ENCODE measurements at places on chromosomes 5 and 9.
A peak's percentile ranks its signal among the peaks of the same experiment; 100 is the strongest.

- DNase-seq, result no peak
These were observed 8.7 kb upstream of the SSBP2 start for GRCh38 chr5:81759632-81760005.

DNA sequence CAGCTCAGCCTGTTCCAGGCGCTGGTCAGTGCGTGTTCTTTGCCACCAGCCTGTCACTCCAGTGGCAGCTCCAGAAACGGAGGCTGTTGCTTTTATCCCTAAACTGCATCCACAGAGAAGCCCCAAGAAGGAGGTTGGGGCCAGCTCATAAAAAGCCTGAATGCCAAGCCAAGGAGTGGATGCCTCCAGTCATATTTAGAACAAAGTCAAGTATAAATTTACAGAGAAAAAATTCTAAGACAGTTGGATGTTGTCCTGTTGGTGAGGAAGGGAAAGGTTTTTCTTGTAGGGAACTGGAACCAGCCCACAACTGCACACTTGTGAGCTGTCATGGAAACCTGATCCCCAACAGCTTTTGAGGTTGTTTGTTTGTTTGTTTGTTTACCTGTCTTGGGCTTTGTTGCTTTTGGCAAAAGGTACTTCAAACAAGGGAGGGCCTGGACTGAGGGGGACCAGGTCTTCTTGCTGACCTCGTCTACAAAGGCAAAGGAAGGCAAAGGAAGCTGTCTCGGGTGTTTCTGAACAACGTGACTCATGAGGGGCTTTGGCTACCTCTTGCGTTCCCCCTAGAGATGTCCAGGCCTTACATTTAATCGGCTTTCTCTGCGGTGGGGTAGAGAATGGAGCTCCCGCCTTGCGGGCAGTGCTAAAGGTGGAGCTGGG is 36.7 kb downstream of the OLFML2A start:
- DNase-seq, result no peak

- no peak for DNase-seq
These were observed 316.5 kb downstream of the ICE1 start for GRCh38 chr5:5738797-5739489.

DNA sequence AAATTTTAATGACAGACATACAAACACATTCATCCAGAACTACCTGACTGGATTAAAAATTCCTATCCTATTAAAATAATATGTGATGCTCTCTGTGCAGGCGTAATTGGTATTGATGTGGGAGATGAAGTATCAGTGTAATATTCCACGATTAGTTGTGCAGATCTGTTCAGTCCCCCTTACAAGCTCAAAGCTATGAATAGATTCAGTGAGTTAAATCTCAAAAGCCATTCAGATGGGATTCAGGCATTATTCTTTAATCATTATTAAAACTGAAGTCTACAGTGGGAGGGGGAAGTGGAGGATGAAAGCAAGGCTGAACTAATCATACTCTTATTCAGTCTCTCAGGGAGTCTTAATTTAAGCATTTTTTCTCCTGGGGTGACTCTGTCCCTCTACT is 855.8 kb downstream of the EFNA5 start:
- DNase-seq, result no peak

DNA sequence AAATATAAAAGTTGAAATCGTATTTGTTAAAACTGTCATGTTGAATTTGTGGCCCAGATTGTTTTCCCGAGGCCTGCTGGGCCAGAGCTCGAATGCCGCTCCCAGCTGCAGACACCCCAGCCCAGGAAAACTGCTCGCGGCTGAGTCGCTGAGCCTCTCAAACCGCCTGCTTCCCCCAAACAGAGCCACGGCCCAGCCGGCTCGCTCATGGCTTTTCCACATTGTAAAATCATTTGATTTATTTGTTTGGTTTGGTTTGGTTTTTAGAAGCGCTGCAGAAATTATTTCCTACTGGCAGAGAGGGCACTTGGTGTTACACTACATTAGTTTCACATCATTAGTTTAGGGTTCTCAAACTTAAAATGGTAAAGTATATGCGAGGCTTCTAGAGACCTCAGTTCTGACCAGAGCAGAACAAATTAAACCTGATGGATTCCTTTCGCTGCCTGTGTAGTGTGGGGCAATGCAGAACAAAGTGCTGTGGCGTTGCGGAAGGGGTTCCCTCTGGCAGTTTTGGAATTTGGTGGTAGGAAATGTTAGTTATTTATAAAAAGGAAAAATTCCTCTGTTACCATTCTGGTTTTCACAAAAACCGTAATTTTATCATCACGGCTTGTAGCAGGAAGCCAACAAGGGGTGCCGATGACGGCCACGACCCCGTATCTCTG is 156.5 kb upstream of the PITX1 start:
- no peak for DNase-seq

- no peak for DNase-seq
These were observed 15.1 kb downstream of the ABCA2 start for GRCh38 chr9:137012694-137013570.

GRCh38 chr5:90368454-90369246 is 40.9 kb downstream of the CETN3 start:
- no peak for DNase-seq

- DNase-seq, result no peak
These were observed 553.8 kb downstream of the PTPRD start for GRCh38 chr9:10059044-10059443.

DNA sequence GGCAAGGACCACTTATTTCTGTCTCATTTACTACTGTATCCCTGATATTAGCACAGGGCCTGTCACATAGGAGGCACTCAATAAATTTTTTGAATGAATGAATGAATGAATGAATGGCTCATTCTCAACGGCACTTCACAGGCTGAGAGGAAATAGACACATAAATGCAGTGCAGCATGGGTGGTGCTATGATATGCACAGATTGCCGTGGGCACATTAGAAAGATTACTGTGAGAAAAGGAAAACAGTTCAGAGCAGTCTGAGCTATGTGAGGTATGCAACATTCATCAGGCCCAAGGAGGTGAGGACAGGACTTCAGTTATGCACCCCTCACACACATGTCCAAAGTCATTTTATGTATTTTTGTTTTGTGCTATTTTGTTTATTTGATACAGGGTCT is 6.4 kb upstream of the NOL6 start:
- DNase-seq, result no peak

DNA sequence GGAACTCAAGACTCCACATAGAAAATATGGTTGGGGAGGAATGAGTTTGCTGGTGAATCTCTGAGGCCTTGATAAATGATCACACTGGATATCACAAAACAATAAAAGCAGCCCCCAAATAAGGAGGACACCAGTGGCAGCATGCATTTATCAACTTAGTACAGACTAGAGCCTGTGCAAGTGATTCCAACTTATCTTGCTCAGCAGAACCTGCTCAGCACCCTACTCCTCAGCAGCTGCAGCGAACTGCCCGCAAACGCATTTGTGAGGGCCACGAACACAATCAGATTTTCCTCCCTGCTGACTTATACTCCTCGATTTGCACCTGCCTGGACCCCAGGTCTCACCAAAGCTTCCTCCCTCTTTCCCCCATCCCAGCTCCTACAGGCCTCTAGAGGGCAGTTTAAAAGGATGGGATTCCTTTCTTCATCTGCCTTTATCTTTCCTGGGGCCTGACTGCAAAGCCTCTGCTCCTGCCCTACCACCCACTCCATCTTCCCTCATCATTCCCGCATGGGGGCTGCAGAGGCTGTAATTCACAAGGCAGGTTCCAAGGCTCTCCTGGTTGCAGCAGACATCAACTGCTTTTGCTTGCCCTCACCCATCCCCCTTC is 41.2 kb downstream of the ANKS6 start:
- no peak for DNase-seq

GRCh38 chr5:126863402-126863801 is 86.5 kb downstream of the LMNB1 start:
- DNase-seq, result no peak

GRCh38 chr5:125549322-125549911 is 803.0 kb upstream of the ZNF608 start:
- DNase-seq, result no peak

DNA sequence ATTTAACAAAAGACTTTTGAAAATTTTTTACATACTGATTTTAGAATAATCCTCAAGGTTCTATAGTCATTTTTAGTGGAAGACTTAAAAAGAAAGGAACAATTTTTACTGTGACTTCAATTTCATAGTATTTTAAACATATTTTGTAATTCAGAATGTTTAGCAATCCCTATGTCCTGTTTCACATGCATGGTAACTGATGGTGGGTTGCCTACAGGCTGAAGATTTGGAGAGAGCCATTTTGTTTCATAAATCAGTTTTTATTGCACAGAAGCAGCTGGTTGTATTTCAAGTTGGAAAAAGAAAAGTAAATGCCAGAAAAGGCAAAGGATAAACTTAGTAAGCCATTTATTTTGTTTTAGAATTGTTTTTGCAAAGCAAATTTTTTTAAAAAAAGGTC is 24.0 kb downstream of the STARD4 start:
- no peak for DNase-seq

DNA sequence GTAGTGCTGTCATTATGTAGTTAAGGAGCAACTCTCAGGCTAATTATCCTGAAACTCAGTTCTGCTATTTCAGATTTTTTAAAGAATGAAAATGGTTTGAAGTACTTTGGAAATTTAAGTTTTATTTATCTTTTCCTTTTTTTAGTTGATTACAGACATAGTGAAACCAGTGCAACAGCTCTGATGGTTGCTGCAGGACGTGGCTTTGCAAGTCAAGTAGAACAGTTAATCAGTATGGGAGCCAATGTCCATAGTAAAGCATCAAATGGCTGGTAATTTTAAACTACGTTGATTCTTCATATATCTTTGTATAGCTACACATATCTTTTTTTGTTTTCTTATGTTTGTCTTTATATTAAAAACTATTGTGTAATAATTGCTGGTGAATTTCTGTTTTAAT is 34.9 kb downstream of the YTHDC2 start:
- no peak for DNase-seq

DNA sequence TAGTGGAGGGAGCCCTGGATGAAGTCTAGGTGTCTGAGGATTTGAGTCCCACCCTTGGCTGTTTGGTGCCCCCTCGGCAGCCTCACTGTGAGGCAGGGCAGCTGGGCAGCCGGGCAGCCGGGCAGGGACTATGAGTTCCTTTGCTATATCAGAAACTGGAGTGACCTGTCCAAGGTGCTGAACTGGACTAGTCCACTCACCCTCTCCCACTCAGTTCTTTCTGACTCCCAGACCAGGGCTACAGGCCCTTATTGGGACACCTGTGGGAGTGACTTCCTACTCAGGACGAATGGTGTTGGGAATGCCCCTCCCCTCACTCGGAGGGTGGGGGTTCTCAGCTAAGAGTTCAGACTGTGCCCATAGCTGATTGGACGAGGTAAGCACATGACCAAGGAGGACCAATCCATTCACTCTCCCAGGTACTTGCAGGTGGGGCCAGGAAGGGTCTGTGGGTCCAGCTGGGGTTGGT is 34.1 kb upstream of the RAPGEF1 start:
- DNase-seq, result peak; percentile 76

DNA sequence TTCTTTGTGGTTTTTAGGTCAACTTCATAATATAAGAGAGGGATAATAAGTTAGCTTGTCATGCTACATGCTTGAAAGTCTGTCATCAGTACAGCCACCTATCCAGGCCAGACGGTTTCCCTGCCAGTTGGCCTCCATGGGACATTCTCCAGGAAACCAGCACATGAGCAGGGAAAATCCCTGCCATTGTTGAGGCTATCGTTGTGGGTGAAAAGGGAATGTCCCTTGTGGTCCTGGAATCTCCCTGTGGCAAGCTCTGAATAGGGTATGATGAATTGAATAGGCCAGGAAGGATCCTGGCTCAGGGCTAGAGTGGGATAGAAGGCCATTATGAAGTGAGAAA is 12.3 kb downstream of the F2RL1 start:
- DNase-seq, result peak; percentile 38

DNA sequence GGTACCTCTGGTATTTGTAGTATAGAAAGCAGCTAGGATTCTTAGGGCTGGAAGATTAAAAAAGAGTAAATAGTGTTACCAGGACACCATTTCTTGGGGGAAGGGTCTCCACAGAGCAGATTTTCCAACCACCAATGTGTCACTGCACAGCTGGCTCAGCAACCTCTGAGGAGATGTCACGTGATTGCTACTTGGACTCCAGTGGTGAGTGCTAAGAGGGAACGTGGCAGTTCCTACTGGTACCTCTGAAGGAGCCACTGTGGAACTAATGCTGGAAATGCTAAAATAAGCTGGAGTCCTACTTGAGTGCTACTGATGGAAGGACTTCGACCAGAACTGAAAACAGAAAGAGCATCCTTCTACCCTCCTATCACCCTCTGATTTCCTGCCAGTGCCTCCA is 36.1 kb upstream of the SPDL1 start:
- no peak for DNase-seq

- DNase-seq, result peak; percentile 94
These were observed 2.8 kb upstream of the CCIN start for GRCh38 chr9:36166168-36166927.

GRCh38 chr5:83662558-83662957 is 58.1 kb downstream of the HAPLN1 start:
- DNase-seq, result no peak

DNA sequence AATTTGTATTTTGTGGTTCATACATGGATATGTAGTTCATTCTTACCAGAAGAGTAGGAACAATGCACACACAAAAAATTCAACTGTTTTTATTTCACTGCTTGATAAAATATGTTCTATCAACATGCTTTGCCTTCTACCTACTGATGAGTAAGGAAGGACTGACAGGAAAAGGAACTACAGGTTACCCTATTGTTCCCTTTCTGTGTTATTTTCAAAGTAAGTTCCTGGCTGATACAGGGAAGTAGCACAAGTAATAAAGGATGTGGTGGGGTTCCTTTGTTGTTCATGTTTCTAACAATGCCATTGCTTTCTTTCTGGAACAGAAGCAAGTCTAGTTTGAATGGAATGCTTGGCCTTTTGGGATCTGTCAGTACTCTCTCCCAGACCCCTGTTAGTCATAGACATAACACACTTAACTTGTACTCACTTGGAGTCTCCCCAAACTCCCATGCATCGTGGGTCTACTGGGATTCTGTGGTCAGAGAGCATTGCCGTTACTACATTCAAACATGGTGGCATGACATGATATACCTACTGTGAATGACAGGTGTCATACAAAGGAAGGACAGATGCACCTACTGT is 20.2 kb upstream of the ALDOB start:
- no peak for DNase-seq

- DNase-seq, result no peak
These were observed 628 bp downstream of the ATOSB start for GRCh38 chr9:35114840-35115628.

DNA sequence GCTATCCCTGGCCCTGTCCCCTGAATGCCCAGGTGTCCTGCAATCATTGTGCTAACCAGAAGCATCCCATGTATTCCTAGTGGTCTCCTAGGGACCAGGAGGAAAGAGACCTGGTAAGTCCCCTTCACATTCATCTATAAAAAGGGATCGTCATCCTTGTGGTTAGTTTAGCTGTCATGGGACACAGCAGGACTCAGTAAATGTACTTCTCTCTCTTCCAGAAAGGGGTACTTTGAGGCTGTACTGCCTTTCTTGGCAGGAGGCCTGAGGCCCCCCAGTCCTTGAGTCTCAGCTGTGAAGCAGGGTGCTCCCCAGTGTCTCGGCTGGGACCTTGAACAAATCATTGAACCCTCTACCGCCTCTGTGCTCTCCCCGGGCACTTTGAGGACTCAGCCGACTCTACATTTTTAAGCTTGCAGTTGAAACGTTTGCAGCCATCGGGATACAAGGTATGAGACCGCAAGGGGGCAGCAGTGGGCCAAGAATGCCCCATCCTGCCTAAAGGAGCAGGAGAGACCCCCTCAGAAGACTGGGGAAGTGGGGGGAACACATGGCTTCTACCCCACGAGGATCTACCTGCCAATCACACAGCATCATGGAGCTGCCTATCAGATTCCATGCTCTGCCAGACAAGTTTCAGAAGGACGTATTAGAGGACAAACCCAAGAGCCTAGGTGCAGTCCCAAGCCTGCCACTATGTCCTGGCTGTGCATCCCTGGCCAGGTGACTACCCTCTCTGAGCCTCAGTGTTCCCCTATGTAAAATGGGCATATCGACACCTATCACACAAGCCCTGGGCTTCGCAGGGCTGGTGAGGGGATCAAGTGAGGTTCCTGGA is 2.4 kb upstream of the PHYKPL start:
- DNase-seq, result peak; percentile 85
